Fibroblast of skin of right biceps (primary cell): ENCODE measurements at places on chromosomes 3 and 15.

GRCh38 chr15:83695901-83696425 is 42.0 kb downstream of the ADAMTSL3 start:
- peak; percentile 46 for DNase-seq

- DNase-seq, result peak; percentile 93
Measured at GRCh38 chr3:120177151-120177550, 82.9 kb upstream of the GSK3B start.

DNA sequence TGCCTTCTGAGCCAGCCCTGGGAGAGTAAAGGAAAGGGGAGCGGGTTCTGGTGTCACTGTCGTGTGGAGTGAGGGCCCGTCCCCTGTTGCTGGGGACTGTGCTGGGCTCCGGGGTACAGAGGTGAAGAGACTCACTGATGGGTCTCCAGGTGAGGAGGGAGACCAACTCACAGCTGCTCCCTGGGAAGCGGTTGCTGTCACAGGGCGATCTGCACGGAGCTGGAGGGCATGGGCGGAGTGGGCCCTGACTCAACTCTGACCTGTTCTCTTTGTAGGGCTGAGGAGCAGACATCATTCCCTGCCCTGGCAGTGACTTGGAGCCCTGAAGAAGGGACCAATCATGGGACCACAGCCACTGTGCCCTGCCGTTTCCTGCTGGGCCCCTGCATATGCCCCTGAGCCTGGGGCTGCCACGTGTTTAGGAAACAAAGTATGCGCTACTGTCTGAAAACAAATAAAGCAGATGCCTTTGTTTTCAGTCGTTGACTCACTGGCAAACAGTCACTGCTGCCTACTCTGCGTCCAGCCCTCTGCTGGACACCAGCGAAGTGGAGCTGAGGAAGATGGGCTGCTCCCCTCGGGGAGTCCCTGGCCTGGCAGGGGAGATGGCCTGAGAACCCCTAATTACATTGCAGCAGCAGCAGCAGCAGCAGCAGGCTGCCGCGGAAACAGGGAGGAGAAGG is 22.9 kb upstream of the PLXNA1 start:
- no peak for DNase-seq

GRCh38 chr15:75371486-75371885 is 3.1 kb upstream of the MAN2C1 start:
- no peak for DNase-seq

- no peak for DNase-seq
Measured at GRCh38 chr3:16365491-16366128, 100.6 kb downstream of the OXNAD1 start.

DNA sequence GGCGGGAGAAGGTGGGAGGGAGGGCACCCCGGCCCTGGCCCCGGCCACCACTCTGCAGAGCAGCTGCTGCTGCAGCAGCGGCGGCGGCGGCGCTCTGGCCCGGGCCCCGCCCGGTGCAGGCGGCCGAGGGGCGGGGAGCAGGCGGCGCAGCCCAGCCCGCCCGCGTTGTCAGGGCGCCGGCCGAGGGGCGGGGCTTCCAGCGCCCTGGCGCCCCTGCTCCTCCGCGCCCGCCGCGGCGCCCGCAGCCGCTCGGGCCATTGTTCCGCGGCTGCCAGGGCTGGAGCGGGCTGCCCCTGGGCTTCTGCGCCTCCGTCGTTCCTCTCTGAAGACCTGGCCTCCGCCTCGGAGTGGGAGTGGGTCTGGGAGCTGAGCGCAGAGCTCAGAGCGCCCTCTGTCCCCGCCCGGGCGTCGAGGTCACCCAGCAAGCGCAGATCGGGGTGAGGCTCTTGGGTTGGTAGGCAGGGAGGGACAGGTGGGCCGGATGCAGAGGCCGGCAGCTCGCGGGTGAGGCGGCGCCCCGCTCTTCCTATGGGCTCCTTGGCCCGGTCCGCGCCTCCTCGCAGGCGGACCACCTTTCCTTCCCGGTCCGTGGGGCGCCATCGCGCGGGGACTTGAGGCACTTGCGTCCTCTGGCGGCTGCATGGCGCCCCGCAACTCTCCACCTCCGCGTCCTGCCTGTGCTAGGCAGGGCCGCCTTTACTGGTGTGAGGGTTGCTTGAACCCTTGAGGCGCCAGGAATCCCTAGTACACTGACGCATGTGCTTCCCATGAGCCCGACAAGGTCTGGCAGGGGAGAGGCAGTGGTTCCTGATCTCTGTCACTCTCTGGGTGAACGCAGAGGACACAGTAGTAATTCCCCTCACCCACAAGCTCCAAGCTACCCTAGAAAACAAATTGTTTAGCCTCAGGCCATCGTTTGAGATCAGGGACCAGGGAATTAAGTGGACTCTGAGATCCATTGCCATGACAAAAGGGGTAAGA is at the start of gene LPCAT4:
TSS of gene LPCAT4 (minus strand) at position 96 of the 981 bp plus-strand sequence. CDS start 96 bp downstream, outside the sequence.
- peak; percentile 84 for DNase-seq

DNA sequence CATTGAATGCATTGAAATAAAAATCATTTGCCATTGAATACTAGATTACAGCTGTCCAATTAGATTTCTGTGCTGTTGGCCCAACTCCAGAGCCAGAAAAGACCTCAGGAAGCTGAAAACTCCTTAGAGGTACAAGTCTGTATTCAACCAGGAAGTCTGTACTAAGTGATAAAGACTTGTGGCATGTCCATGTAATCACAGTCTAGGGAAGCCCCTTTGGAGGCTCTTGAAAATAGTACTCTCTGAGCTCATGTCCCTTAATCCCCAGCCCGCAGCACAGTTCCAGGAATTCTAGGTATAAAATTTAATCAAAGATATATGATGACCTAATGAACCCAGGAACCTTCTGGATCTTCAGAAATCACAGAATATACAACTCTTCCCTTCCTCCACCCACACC is 279.4 kb downstream of the RSL24D1 start:
- DNase-seq, result no peak

- DNase-seq, result no peak
Measured at GRCh38 chr15:97941572-97941971, 18.9 kb upstream of the ARRDC4 start.

DNA sequence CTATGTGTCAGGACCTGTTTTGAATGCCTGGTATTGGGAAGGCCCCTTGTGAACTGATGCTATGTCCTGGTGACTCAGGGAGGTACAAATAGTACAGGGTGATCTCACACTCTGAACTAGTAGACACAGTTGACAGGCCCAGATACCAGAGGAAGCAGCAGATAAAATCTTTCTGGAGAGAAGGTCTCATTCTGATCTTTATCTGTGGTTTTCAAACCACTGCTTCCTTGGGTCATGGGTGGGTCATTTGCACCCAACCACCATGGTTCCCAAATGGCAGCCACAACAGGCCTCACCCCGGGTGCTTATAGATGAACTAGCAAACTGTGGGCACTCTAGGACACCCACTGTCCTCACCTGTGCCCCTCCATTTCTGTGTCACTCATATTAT is 43.4 kb downstream of the PXYLP1 start:
- peak; percentile 78 for DNase-seq

DNA sequence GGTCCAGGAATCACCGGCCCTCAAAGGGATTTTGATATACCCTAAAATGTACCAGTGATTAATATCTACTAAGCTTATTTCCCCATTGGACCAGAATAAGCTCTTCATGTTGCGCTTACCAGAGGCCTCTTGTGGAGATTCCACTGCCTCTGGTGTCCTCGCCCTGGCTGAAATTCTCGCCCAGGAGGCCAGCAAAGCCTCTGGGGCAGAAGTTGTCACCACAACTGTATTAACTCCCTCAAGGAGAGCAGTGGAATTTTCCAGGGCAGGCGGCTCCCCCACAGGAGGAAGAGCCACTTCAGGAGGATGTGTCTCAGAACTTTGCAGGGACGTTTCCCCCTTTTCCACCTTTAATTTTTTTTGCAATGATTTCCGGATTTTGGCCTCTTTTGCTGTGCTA is 6.9 kb downstream of the DPPA4 start:
- DNase-seq, result no peak

DNA sequence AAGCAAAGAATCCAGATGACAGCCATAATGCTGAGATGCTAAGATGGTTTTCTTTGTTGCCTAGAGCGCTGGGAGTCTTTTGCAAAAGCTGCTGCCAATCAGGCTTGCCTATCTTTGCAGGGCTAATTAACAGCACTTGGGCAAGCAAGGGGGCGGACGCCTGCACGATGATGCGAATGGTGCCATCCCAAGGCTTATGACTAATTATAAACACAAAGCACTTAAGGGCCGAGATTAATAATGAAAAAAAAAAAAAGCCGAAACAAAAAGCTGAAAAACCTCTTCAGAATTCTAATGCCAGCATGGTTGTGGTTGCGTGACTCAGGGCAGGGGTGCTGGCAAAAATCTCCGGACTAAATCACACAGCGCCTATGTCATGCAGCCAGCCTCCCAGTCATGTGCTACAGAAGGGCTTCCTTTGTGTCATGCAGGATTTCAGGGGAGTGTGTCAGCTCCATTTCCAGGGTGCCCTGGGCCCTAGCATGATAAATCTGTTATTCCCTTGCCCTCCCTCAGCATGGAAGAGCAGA is 185.0 kb upstream of the ANKRD28 start:
- peak; percentile 97 for DNase-seq

DNA sequence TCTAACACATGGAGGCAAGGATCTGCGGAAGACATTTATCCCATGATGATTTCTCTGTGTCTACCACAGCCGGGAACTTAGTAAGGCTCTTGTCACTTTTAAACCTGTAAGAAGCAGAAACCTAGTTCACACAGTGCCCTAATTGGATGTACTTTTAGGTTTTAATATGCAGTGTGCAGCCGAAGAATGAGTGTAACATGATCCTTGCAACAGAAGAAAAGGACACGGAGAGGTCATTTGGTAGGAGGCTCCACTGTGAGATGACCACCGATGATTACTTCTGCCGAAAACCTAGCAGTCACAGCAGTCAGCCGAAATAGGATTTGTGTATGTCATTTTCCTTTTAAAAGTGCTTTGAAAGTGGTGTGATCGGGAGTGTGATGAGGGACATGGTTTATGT is 6.8 kb downstream of the CACNA1D start:
- no peak for DNase-seq

DNA sequence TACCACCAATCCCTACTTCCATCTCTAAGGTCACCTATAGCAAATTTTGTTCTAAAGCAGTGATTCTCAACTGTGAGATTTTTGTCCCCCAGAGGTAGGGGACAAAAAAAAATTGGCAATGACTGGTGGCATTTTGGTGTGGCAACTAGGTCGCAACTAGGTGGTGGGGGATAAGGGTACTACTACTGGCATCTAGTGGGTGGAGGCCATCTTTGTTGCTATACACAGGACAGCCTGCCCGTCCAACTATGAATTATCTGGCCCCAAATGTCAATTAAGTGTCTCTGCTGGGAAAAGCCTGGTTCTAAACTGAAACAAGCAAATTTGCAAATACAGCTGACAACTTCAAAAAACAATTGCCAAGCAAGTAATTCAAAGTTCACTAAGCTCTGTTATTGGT is 1.4 kb downstream of the MTMR10 start:
- DNase-seq, result no peak
